ENCODE measurements at places on chromosomes 7 and 10. TPM values are rescaled to one million over a fixed set of nuclear protein-coding genes. Genes with fewer than 3 reads are reported as not detected.

Gene PLEKHS1
- total RNA-seq = not detected

Gene C10orf67
- not detected for total RNA-seq

Gene ELMO1
- 2.3 TPM for total RNA-seq

Gene LRMDA
- 0.26 TPM for total RNA-seq

Gene RTKN2
- total RNA-seq = 1.7 TPM

Gene XRCC2
- 2.1 TPM for total RNA-seq

Gene LBX1
- total RNA-seq = not detected

Gene MRC1
- total RNA-seq = 0.13 TPM

Data from epithelial cell of alveolus of lung (primary cell).